ENCODE measurements at places on chromosomes 11 and 22.

DNA sequence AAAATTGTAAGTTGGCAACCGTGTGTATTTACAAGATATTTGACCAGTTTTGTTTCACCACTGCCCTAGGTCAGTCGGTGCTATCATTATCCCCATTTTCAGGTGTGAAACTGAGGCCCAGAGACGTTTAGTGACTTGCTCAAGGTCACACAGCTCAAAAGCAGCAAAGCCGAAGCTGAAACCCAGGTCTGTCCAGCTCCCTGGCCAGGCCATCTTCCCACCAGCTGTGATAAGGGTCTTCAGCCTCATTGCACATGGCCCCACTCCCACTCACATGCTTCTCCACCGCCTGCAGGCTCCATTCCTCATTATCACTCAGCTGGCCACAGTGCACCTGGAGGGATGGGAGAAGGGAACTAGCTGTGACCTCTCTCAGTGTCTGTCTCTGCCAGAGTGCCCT lies 83.2 kb downstream of the PDE2A start:
- DNase-seq, result no peak

DNA sequence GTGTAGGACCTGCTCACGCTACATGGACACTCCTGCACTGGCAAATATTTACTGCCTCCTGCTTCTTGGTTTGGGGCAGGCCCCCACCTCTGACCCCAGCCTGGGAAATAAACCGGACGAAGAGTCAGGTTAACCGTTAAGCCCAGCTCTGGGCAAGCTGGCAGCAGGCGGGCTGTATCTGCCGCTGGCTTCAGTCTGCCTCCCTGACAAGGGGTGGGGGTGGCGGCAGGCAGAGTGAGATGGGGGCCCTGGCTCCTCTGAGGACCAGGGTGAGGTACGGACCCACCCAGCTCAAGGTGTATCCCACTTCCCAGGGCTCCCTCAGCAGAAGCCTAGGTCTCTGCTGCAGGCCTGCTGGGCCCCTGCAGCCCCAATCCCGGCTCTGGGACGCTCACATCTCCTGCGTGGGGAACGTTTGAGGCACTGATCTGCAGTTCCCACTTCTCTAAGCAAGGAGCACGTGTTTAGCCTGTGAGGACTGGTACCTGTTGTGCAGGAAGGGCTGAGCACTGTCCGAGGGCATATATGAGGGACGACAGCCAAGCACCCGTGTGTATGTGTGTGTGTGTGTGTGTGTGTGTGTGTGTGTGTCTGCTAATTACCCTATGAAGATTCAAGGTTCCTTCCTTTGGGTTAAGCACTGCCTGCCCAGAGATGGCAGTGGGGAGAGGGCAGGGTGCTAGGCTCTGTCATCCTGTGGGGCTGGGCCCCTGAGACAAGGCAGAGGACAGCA lies 1.1 kb upstream of the LRRC75B start:
- DNase-seq, result no peak

DNA sequence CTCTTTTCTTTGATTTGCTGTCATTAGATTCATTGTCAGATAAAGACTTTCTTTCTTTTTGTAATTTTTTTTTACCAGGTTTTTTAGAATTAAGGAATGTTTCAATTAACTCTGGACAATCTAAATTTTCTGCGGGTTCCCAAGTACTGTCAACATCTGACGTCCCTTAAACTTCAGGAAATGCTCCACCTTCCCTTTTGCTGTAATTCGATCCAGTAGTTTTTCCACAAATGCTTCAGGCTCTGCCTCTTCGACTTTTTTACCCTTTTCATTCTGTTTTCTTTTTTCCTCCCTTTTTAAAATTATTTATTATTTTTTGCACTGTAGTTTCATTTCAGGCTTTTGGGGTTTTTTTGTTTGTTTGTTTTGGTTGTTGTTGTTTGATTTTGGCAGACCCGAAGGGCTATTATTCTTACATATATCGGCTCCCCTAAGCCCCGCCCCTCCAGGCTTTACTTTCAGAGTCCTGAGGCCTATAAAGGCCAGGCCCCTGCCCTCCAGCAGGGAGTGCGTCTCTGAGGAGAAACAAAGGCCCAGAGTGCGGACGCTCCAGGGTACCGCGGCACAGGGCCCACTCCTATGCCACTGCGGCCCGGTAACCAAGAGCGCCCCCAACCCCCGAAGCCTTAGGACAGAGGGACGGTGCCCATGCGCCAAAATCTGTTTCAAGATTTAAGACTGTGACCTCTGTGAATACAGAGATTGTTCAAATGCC lies 116.4 kb downstream of the TYR start:
- no peak for DNase-seq

DNA sequence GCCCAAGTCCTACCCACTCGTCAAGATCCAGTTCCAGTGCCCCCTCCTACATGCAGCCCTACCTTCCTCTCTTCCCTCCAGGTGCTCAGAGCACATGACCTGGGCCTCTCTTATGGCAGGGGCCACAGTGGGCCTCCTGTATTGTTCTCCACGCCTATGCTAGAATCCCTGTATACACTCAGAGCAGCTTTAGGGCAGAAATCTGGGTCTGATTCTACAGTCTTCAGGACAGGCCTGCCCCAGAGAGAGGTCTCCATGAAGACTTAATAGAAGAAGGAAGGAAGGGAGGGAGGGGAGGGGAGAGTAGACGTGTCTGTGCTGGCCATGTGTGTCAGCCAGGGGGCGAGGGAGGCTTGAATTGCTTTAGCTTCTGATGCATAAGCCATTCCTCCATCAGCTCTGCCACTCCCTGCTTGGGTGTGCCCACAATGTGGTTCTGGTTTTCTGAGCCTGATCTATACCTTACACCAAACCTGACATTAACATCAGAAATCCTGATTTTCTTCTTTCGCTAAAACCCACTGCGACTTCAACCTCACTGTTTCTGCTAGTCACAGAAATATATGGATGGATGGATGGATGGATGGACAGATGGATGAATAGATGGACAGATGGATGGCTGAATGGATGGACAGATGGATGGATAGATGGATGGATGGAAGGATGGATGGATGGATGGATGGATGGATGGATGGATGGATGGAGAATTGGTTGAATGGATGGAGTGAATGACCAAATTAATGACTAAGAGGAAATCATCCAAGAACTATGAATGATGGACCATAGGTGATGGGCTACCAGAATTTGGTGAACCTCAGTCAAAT lies 56.6 kb upstream of the PRDM11 start:
- peak; percentile 31 for DNase-seq

DNA sequence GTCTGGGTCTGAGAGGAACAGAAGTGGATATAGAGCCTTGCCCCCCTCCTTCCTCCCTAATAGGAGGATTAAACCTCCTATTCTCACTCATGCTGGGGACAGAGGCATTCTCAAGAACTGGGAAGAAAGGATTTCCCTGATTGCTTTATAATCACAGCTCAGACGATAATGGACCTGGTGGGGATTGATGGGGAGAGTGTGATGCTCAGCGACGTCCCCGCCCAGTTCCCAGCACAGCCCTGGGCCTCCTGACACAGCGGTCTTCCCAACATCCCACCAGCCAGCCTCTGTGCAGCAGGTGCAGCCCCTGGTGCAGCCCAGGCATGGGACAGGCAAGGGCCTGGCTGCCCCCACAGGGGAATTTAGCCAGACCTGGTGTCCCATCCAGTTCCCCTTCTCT lies 28.4 kb downstream of the TRIM29 start:
- no peak for DNase-seq
